ENCODE measurements at places on chromosomes 7 and 10.

DNA sequence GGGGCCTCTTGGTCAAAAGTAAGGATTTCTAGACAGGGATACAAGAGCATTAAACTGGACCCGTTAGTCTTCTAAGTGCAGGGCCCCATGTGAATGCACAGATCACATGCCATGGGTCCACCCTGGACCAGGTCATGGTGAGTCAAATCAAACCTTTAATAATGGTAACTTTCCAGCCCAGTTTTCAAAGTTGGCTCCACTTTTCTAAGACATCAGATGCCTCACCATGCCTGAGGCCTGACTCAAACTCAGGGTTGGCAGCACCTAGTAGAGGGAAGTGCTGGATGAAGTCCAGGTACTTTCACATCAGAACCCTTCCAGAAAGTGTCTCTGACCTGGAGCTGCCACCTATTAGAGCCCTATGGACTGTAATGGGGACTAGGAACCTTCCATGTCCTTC is 9.7 kb upstream of the SMIM30 start:
- no peak for DNase-seq

DNA sequence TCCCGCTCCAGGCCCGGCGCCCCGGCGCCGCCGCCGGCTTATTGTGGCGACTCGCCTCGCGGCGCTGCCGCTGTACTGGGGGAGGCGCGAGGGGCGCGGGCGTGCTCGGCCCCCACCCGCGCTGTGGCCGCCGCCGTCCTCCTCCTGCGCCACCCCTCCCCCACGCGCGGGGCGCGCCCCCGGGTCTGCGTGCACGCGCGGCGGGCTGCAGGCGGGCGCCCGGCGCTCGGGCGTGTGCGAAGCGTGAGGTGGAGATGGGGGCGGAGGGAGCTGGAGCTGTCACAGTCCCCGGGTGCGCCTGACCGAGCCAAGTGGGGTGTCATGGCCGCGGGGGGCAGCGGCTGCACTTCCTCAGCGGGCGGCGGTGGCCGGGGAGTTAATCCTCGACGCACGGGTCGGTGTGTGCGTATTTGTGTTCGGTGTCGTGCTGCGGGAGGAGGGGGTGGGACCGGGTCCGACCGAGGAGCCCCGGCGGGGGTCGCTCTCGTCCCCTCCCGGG is 672 bp downstream of the LCOR start:
- DNase-seq, result no peak

DNA sequence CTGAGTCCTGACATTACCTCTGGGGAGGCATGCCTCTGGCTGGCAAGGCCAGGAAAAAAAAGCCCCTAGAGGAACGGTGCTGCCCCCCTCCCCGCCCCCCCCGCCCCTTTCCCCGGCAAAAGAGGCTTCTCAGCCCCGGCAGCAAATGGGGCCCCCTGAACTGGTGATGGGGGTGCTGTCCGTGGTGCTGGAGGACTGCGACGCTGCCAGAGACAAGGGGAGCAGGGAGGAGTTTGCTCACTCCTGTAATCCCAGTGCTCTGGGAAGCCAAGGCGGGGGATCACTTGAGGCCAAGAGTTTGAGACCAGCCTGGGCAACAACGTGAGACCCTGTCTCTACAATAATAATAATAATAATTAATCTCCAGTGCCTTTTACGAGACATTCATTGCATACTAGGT is 23.7 kb downstream of the SRRM3 start:
- no peak for DNase-seq

DNA sequence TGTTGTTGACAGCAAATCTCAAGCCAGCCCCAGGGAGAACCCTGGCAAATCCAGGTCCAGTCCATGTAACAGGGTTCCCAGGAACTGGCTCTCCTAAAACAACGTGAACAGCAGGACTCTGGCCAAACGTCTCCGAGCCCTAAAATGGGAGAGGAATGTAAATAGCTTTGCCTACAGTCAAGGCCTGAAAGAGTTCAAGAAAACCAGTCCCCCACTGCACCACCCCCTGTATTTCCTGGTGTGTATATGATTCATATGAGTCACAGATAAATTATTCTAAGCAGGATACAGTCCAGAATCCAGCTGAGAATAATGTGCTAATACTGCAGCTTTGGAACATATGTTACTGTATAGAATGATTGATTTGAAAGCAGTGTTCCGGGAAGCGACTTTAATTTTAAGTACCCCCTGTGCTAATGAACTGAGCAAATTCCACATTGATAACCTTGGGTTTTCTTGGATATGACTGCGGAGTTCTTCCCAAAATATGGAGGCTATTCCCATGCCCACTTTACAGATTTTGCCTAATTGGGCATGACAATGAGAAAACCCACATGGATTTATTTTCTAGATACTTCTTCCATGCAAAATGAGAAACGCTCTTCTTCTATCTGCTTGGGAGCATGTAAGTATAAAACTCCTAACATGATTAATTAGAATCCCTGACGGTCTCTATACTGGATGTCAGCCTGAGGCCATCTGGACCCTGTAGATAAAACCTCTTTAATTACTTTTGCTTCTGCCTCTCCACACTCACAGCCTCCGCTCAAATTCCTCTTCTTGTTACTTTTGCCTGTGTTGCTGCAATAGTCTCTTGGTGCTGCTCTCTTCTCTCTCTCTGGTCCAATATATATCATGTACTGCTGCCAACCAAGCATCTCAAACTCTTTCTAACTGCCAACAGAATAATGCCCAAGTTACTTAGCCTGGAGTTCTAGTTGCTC is 50.2 kb downstream of the LAMB4 start:
- DNase-seq, result peak; percentile 35

GRCh38 chr7:79403451-79403850 is 50.0 kb downstream of the MAGI2 start:
- DNase-seq, result no peak

GRCh38 chr7:96075510-96076349 is 246.2 kb downstream of the SLC25A13 start:
- DNase-seq, result no peak

DNA sequence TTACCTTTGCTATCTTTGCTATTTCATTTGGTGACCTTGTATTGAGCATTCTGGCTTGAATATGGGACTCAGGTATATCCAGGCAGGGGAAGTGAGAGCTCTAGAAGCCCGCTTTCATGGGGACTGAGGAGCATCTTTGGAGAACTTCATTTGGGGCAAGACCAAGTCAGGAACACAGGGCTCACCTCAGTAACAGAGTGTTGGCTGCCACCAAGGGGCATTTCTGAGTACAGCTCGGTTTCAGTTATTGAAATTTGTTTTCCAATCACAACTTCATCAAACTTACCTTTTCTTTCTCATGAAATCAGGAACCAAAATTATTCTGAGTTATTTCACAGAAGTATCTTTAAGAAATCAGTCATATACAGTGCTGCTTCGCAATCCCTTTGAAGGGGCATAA is 337.2 kb downstream of the C7orf25 start:
- DNase-seq, result no peak

DNA sequence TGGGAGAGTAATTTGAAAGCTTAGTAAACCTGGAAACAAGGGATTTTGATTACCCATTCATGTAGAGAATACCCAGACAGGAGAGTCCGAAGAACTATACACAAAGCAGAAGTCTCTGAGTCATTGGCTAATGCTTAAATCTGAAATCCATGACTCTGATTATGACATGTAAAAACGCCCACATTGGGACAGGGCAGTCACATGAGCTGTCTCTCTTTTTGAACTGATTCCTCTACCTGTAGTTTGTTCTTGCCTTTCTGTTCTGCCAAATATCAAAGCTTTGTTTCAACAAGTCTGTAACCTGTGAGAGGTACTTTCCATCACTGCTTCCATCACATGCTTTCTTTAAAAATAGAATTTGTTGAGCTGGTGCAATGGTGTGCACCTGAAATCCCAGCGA is 4.3 kb upstream of the GPNMB start:
- no peak for DNase-seq

DNA sequence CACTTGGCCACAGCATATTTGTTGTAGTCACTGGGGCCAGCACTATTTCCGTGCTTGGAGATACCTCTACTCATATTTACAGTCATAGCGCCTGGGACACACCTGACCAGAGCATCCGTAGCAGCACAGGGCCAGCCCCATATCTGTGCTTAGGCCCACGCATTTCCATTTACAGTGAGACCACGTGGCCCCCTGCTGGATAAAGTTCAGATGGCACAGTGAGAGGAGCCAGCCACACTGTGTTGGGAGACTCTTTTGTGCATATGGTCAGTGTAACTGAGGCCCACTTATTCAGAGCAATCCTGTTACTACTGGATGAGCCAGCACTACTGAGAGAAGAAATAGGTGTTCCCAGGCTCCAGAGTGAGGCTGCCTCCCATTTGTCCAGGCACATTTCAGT is 455.3 kb downstream of the REEP3 start:
- DNase-seq, result no peak

DNA sequence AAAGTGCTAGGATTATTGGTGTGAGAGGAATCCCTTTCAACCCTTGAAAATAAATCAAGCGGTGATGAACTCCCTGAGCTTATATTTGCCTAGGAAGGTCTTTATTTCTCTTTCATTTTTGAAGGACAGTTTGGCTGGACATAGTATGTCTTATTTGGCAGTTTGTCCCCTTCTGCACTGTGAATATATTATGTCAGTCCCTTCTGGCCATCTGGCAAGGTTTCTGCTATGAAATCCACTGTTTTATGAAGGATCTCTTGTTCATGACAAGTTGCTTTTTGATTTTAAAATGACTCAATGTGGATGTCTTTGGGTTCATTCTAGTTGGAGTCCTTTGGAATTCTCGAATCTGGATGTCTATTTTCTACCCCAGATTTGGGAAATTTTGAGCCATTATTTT is 21.7 kb upstream of the MCM10 start:
- no peak for DNase-seq

GRCh38 chr10:119007211-119007574 is 22.3 kb upstream of the NANOS1 start:
- DNase-seq, result no peak

GRCh38 chr7:135911099-135911498 is 66.1 kb downstream of the MTPN start:
- no peak for DNase-seq

- DNase-seq, result no peak
These were observed 153.8 kb upstream of the CALCR start for GRCh38 chr7:93728292-93728691.

DNA sequence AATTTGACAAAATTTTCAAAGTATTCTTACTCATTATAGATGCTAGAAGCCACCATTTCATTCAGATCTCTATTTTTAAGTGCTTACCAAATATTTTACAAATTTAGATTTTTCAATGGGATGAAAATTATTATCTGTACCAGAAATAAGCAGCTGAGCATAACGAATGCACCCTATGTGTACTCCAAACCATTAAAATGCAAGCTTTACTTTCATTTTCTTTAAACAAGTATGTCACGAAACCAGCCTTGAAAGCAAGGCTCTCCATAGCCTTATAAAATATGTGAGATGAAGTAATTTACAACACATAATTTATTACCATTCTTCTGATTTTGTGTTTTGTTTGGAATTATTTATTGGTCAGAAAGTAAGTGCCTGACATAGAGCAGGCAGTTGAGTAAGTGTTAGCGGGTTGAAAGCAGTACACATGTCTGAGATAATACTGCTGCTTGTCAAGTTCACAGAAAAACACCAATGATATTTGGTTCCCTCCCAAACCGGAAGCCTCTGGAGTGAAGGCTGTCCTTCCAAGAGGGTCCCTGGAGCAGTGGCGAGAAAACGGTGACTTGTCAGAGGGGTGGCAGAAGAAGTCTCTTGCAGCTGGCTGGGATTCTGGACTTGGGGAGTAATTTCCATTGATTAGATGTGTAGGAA is 322.7 kb upstream of the PFKP start:
- DNase-seq, result no peak

DNA sequence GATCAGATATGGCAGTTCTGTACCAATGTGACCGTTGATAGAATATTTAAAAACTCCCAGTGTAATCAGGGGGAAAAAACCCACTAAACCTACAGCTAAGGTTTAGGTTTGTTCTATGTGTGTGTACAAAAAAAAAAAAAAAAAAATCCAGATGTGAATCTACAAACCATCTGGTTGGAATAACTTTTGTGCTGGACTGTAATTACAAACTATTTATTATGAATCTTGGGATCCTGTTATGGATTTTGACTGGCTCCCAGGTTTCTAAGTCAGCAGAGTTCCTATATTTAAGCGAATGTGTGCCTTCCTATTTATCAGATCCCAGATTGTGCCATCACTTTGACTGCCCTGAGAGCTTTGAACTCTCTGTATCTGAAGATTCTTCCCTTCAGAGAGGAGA is 29.1 kb downstream of the BMPER start:
- no peak for DNase-seq

- DNase-seq, result no peak
These were observed 128.5 kb downstream of the DKK1 start for GRCh38 chr10:52442576-52442975.

GRCh38 chr10:64261676-64262075 is 740.5 kb downstream of the REEP3 start:
- DNase-seq, result no peak

- DNase-seq, result no peak
These were observed 32.5 kb upstream of the EPC1 start for GRCh38 chr10:32379318-32379949.

- DNase-seq, result no peak
These were observed 253.1 kb downstream of the PTEN start for GRCh38 chr10:88116481-88116880.

GRCh38 chr7:43572516-43573049 is 10.3 kb upstream of the STK17A start:
- DNase-seq, result peak; percentile 100

- no peak for DNase-seq
These were observed 9.2 kb downstream of the INSIG1 start for GRCh38 chr7:155306673-155307470.

GRCh38 chr7:148142660-148143248 is 447.8 kb upstream of the C7orf33 start:
- DNase-seq, result peak; percentile 17

DNA sequence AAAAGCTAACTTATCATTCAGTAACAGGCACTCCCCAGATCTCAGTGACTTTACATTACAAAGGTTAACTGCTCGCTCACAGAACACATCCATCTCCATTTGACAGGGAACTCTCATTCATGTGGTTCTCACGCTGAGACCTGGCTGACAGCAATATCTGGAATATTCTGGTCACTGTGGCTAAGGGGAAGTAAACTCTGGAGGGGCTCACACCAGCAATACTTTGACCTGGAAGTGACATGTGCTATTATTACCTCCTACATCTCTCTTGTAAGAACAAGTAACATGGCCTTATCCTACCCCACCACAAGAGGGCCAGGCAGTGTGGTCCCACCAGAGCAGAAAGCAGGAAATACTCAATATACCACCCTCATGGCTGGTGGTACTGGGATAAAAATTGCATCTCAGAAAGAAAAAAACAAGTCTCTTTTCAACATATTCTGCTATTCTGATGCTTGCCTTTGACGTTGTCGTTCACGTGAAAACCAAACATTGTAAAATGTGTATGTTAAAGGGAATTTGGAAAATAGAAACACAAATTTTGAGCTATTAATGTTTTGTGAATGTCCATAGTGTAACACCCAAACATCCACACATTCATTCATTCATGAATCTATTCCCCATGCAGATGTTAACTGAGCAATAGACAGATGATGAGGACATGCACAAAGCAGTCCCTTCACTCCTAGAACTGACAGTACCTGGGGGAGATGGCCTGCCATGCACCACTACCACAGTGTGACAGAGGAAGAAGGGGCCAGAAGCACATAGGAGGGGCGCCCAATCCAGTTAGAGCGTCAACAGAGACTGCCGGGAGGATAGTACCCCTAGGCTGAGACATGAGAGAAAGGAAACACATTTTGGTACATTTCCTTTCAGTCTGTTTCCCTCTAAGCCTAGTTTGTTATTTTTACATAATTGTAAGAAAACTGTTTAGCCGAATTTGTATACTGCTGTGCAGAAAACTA is 166.0 kb upstream of the SP4 start:
- DNase-seq, result no peak

- DNase-seq, result no peak
These were observed 348.5 kb downstream of the GRID1 start for GRCh38 chr10:86017841-86018734.

- no peak for DNase-seq
These were observed 3.6 kb downstream of the ODAD2 start for GRCh38 chr10:27995311-27995710.
